Activated naive CD4-positive, alpha-beta T cell treated with anti-CD3 and anti-CD28 coated beads for 36 hours (primary cell): ENCODE measurements at places on chromosomes 4 and X. TPM values are rescaled to one million over a fixed set of nuclear protein-coding genes. Genes with fewer than 3 reads are reported as not detected.

DNA sequence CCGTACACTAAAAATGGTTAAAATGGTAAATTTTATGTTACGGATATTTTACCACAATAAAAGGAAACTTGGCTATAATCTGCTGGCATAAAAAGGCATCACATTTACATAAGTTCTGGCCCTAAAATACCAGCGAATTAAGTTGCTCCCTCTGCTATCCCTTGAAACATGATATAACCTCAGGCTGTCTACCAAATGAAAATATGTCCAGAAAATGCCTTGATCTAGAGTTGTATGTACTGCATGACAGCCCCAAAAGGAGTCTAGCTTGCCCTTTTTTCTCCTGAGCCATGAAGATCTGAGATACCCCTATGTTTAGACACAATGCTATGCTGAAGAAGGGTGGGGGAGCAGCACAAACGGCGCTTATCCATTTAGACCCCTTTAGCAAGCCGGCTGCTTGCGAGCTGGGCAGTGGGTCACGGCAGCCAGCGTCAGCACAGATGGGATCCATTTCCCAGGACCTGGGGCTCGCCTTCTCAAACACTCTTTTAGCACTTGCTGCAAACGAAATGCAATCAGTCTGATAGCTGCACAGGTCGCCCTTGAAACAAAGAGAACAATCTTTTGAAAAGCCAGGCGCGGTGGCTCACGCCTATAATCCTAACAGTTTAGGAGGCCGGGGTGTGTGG is 77.0 kb downstream of the AFAP1 start:
- no peak overlapping the region for H3K4me3 ChIP-seq
- no peak overlapping the region for H3K27ac ChIP-seq
- H3K27me3 ChIP-seq, result no peaks in the 10 kb centered on the region
- peaks cover 33% of the 10 kb centered on the region for H3K4me1 ChIP-seq
- DNase-seq, result no peak

DNA sequence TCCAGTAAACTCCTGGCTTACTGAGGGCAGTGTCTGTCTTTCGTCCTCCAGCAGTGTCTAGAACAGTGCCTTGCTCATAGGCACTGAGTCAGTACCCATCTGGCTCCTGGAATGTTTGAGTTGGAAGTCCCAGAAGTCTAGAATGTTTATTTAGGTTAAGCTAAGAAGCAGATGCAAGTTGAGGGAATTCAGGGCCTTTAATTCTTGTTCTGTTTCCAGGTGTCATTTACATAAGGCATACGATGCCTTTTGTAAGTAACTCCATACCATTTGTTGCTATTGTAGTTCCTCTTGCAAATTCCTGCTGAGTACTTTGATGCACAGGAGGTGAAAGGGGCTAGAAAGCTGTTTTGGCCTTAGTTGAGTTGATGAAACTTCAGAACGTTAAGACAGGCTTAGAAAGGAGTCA is 22.2 kb downstream of the ARHGAP10 start:
- H3K27me3 ChIP-seq, result no peaks in the 10 kb centered on the region
- peaks cover 2% of the 10 kb centered on the region for H3K4me1 ChIP-seq
- DNase-seq, result no peak
- no peaks in the 10 kb centered on the region for H3K36me3 ChIP-seq
- H3K27ac ChIP-seq, result no peak overlapping the region

DNA sequence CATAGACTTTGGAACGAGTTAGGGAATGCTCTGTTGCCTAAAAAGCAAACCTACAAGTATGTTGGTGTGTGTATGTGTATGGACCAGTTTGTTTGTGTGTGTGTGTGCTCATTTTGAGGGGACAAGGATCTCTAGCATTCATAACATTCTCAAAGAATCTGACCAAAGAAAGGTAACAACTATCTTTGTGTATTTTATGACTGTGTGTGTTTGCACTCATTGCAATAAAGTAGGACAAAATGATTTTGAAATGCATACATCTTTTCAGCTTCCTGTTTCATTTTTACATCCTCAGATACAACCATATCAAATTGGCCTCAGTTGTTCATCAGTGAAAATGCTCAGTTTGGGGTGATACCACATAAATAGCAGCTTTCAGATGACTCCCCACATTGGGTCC is 8.3 kb upstream of the XK start:
- no peaks in the 10 kb centered on the region for H3K36me3 ChIP-seq
- H3K27me3 ChIP-seq, result no peaks in the 10 kb centered on the region
- H3K4me3 ChIP-seq, result no peak overlapping the region
- H3K4me1 ChIP-seq, result no peaks in the 10 kb centered on the region

- no peaks in the 10 kb centered on the region for H3K27me3 ChIP-seq
- peaks cover 48% of the 10 kb centered on the region for H3K4me1 ChIP-seq
- H3K4me3 ChIP-seq, result peak overlapping the region; percentile 87
- peak; percentile 30 for DNase-seq
- peaks cover 2% of the 10 kb centered on the region for H3K36me3 ChIP-seq
These were observed 680 bp downstream of the MAEA start for GRCh38 chr4:1290165-1290977.

- H3K4me3 ChIP-seq, result no peak overlapping the region
- H3K27ac ChIP-seq, result no peak overlapping the region
- no peaks in the 10 kb centered on the region for H3K36me3 ChIP-seq
- no peak for DNase-seq
These were observed 15.1 kb upstream of the TNIP2 start for GRCh38 chr4:2771264-2771663.

DNA sequence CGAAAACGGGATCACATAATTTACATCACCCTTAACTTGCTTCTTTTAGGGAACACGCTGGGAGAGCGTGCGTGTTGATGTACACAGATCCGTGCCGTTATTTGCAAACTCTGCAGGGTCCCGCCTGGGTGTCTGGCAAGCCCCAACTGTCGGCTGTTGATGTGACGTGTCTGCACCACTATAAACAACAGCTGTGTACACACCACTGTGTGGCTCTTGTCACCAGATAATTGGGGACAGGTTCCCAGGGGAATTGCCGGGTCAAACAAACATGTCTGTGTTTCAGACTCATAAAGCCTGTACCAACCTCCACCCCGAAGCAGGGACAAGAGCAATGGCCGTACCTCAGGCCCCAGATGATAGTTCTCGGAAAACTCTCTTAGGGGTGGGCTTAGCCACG is 105.0 kb upstream of the AFAP1 start:
- H3K27ac ChIP-seq, result no peak overlapping the region
- no peak for DNase-seq
- no peaks in the 10 kb centered on the region for H3K36me3 ChIP-seq
- H3K4me1 ChIP-seq, result no peaks in the 10 kb centered on the region
- no peak overlapping the region for H3K4me3 ChIP-seq

DNA sequence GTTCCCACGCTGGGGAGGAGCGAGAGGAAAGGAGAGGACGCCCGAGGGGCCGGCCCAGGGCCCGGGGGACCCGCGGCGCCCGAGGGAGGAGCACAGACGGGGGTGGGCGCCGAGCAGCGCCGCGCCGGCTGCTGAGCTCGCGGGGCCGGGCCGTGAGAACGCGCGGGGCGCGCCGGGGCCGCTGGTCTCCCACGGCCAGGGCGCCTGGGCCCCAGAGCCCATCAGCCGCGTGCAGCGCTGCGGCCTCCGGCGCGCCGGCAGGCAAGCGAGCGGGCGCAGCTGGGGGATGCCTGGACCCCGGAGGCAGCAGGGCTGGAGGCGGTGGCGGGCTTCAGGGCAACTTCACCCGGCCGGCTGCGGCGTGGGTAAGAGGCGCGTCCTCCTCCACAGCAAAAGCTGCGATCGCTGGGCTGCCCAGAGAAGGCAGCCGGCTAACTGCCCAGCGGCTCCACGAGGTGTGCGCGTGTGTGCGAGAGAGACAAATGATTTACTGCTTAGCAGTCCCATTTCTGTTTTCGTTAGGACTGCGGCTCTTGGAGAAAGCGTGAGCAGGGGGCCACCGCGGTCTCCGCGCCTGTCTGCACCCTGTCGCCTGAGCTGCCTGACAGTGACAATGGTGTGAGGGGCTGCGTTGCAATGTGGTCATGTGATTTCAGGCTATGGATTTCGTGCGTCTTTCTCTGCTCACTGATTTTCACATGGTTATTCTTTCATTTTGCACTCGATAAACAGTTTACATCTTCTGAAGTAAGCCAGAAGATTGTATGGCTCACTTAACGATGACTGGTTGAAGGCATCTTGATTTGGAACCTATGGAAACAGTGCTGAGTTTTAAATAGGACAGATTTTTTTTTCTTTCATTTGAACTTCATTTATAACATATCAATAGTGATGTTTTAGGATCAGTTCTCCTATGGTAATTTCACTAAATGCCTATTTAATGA is 1.2 kb downstream of the GUCY1A1 start:
- peaks cover 61% of the 10 kb centered on the region for H3K27me3 ChIP-seq
- peaks cover 10% of the 10 kb centered on the region for H3K4me1 ChIP-seq
- DNase-seq, result peak; percentile 8
- no peaks in the 10 kb centered on the region for H3K36me3 ChIP-seq
- H3K27ac ChIP-seq, result no peak overlapping the region

- H3K4me3 ChIP-seq, result no peak overlapping the region
- DNase-seq, result no peak
- H3K4me1 ChIP-seq, result no peaks in the 10 kb centered on the region
- no peak overlapping the region for H3K27ac ChIP-seq
- peaks cover 1% of the 10 kb centered on the region for H3K36me3 ChIP-seq
These were observed 123.3 kb downstream of the SLC10A7 start for GRCh38 chr4:146398404-146398803.

The HHIP gene
- total RNA-seq, result not detected

The XAGE3 gene
- not detected for total RNA-seq

The TMEM154 gene
- total RNA-seq, result 20.4 TPM

The PKD2 gene
- 1.9 TPM for total RNA-seq
